Fibroblast of upper back skin (primary cell): ENCODE measurements at places on chromosomes 3 and 15.

GRCh38 chr3:98592345-98592935 is 971 bp downstream of the CPOX start:
- no peak for DNase-seq

DNA sequence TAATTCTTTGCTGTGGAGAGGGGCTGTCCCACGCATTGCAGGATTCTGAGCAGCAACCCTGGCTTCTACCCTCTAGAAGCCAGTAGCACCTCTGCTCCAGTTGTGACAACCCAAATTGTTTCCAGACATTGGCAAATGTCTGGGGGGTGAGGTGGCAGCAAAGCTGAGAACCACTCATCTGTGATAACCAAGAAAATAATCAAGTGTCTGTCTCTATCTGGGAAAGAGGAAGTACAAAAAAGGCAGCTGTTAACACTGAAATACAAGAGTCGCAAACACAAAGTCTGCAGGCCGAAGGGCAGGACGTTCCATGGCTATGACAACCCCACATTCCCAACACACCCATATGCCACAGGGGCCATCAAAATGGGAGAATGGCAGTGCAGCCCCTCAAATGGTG is 42.2 kb upstream of the GNB5 start:
- no peak for DNase-seq

GRCh38 chr3:134458406-134458945 is 27.3 kb downstream of the ANAPC13 start:
- DNase-seq: peak; percentile 74

DNA sequence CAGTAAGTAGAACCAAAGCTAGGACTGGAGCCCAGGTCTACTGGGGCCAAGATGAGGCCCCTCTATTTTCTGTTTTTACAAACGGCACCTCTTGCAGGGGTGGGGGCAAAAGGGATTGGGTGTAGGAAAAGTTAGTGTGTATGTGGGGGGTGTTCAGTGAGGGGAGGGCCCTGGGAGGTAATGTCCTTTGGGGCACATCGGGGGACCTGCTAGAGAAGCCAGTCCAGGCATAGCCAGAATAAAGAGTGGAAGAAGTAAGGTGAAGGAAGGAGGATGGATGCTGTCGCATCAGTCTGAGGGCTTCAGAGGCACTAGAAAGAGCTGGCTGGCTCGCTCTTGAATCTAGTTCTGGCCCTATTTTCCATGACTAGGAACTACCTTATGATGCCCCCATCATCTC is 2.6 kb downstream of the PLCD1 start:
- no peak for DNase-seq

GRCh38 chr15:51092480-51093040 is 2.1 kb downstream of the TNFAIP8L3 start:
- no peak for DNase-seq

DNA sequence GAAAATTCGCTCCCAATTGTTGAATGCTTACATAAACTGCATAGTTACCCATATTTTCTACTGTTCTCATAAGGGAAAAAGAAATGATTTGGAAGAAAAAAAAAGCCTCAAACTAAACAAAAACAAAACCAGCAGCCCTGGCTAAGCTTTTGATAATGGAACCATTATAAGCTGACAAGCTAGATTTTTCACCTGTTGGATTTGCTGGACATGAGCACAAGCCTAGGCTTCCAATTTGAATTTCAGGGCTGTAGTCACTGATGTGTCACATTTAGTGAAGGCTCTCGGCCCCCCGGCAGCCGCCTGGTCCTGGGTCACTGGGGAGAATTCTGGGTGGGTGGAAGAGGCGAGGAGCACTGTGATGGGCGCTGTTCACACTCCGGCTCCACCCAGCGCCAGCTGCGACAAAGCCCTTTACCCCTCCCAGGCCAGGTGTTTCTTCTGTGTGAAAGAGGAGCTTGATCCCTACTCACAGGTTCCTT is 4.6 kb downstream of the FBXL22 start:
- DNase-seq: no peak

- peak; percentile 55 for DNase-seq
Observed at GRCh38 chr3:159761848-159762635, 226.6 kb upstream of the IL12A start.

DNA sequence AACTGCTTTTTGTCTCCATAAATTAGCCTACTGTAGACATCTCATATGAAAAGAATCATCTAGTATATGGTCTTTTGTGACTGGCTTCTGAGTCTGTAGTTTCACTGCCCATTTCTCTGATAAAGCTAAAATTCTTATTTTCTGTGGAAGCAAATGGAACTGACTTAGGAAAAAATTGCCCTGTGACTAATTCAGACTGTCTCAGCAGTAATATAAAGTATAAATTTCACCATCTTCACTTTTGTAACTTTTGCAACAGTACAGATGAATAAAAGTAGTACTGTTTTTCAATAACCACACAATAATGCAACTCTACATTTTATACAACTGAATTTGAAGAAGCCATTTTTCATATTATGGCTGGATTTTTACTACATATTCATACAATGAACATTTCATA is 104.1 kb downstream of the TBC1D5 start:
- peak; percentile 25 for DNase-seq

DNA sequence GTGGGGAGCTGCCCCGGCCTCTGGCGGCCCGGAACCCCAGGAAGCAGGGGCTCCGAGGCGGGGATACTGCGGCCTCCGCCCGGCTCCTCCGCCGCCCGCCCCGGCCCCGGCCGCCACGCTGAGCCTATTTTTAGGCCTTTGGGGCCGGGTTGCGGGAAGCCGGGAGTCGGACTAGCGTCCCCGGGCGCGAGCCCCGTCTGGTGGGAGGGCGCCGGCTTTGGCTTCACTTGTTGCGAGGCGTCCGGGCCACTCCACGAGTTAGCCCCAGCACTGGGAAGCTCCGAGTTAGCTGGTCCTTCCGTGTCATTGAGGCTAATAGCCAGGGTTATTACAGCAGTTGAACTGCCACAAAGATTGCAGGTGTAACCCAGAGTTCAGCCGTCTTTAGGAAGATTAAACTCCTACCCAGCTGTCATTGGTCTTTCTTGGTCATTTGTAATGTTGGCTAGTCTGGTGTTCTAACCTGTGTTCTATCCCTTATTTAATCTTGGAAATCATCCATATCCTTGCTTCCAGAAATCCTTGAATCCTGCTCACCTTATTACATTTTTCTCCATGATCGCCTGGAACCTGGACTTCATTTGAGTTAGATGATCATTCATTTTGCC is 791 bp downstream of the GYG1 start:
- DNase-seq: peak; percentile 25

DNA sequence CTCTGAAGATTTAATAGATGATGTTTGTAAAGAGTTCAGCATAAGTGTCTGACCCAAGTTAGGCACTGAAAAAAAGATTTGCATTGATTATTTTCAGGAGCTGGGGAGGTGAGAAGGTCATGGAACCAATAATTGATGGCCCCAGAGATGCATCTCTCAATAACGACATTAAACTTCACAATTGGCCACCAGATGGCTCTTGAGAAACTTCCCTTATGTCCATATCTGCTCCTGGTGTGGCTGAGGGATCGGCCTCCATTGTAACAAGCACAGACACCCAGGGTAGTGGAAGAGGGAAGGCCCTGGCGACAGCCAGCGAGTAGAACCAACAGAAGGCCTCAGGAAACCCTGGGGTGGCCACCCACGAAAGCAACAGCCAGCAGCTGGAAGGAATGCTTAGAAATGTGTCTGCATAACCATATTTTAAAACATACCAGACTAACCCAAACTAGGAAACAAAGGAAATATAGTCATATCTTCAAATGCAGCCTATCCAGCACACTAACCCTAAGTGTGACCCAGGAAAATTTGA is 536.7 kb downstream of the SOX2 start:
- DNase-seq: peak; percentile 20
